ENCODE measurements at places on chromosomes 2 and 18.
A peak's percentile ranks its signal among the peaks of the same experiment; 100 is the strongest.

- DNase-seq = no peak
Measured at GRCh38 chr18:21739604-21740537, 721 bp upstream of the MIB1 start.

DNA sequence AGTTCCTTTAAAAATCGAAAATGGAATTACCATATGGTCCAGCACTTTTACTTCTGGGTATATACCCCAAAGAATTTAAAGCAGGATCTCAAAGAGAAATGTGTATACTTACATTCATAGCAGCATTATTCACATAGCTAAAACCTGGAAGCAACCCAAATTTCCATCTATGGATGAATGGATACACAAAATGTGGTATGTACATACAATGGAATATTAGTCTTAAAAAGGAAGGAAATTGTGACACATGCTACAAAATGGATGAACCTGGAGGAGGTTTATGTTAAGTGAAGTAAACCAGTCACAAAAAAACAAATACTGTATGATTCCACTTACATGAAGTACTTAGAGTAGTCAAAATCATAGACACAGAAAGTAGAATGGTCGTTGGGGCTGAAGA, 147.9 kb upstream of the LTBP1 start:
- DNase-seq = no peak

DNA sequence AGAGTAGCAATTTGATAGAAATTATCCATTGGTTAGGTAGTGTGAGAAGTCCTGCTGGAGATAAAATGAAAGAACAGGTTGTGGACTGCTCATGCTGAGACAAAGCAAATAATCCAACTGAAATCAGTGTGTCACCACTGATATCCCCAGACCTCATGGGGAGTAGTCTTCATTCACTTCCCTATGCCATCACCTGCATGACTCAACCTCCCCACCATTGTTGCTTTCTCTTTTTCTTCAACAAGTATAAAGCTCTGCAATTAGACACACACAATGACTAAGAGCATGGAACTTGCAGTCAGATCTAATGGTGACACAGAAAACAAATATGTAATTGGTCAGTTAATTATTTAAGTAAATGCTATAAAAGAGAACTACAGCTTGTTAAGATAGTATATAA, 475.3 kb downstream of the RIT2 start:
- DNase-seq = no peak

DNA sequence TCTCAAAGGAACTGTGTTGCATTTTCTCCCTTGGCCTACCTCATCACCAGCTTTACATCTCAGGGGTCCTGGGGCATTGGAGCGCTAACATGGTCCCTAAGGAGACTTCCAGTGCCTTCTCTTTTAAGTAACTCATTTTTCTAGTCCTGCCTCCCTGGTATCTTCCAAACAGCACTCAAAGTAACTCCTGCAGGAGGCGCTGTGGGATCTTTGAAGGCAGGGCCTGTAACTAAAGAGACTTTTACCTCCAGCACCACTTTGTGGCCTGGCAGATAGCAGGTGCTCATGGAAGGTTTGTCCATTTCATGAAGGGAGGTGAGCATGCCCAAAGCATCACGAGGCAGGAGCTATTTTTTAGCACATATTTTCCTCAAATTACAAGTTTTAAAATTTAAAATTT, 411.0 kb upstream of the GYPC start:
- peak; percentile 6 for DNase-seq

- no peak for DNase-seq
Measured at GRCh38 chr2:108613261-108614042, 79.2 kb downstream of the LIMS1 start.

DNA sequence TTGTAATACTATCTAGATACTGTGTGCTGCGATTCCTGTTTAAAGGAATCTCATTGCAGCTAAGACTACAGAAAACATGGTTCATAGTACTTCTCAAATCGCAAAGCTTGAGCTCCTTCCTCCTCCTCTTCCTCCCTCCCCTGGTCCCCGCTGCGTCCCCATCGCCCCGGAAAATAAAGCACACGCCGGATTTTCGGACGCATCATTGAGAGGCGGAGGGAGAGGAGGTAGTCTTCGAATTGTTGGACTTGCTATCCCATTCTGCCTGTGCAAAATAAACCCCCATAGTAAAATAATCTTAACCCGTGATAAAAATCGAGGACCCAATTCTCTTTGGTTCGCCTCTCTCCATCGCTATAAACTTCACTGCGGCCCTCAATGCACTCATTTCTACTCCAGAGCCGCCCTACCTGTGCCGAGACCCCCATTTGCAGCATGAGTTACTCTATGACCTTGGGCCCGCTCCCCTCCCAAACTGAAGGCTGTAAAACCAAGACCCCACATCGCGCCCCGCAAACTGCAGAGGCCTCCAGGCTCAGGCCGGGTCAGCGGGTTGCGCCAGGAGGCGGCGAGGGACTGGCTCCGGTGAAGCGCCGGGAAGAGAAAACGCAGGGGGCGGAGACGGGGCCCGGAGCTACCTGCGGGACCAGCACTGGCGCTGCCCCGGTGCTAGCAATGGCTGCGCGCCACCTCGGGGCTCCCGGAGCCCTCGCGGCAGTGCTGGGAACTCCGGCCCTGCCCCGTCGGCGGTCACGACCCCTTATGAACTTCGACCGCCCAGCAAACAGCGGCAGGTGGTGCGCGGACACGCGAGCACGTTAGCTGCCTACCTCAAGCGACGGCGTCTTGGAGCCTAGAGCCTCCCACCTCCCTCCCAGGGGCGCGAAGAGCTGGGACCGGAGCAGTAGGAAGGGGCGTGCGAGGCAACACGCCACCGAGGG, 649 bp downstream of the ESCO1 start:
- peak; percentile 31 for DNase-seq

GRCh38 chr2:156901373-156902031, 356.0 kb upstream of the GALNT5 start:
- DNase-seq = no peak

DNA sequence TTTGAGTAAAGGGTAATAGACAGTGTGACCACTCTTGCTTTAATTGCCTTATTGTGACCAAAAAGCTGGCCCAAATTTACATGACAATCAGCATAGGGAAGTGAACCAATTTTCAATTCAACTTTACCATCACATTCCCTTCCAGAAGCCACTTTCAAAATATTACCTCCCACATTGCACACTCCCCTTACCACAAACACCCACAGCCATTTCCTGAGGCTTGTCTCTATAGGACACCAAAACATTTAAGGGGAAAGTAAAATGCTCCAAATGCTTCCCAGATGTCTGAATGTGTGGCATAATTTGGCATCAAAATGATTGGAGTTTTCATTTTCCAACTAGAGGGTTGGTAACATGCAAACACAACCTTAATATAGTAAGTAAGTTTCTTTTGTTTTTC, 616.1 kb downstream of the SLC4A3 start:
- no peak for DNase-seq

DNA sequence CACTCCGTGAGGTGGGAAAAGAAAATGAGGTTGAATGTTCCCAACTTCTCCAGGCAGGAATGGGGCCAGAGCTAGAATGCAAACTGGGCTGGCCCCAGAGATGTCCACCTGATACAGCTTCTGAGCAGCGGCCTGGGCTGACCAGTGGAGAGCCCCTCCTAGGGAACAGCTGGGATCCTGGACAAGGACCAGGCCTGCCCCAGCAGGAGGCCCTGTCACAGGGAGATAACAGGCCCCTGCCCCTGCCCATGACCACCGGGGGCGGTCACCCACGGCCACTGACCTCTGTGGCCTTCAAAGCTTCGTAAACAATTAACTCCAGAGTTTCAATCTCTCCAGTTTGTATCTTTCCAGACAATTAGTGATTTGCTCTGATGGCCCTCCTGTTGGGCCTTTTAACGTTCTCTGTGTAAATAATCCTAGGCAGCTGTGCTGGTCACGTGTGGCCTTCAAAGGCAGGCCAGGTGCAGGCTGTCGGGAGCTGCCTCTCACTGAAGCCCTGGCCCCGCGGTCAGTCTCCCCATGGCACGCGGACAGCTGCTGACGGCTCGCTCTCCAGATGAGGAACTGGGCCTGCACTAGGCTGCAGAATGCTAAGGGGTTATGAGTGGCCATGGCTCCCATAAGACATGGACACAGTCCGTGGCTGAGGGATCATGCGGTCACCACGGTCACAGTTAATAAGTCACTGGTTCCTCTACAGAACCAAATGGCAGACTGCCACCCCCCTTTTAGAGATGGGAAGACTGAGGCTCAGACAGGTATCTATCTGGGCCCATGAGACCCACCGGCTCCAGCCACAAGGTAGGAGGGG, 9.2 kb downstream of the HS6ST1 start:
- no peak for DNase-seq

GRCh38 chr18:44171301-44171700, 509.4 kb upstream of the SETBP1 start:
- DNase-seq = no peak

GRCh38 chr2:214377286-214377624, 33.6 kb upstream of the VWC2L start:
- no peak for DNase-seq
